Fibroblast of the aortic adventitia (primary cell): ENCODE measurements at places on chromosomes 2 and 18. TPM values are rescaled to one million over a fixed set of nuclear protein-coding genes. Genes with fewer than 3 reads are reported as not detected.

GRCh38 chr2:6724605-6725140 lies 141.0 kb downstream of the CMPK2 start:
- no peak for DNase-seq

DNA sequence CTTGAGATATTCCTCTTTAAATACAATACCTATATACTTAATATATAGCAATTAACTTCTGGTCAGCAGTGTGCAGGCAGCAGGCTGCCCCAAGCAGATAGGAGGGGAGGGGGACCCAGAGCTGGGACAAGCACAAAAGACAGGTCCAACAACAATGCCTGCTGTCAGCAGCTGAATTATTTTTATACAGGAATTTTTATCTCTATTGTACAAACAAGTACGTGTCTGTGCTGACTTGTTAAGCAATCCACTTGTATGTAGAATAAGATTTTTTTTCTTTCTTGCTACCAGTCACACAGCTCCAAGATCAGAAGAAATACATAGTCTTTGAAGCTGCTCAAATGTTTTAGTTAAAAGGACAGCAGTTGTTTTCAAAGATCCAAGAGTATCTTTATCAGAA lies 16.7 kb downstream of the BCL11A start:
- DNase-seq = no peak

DNA sequence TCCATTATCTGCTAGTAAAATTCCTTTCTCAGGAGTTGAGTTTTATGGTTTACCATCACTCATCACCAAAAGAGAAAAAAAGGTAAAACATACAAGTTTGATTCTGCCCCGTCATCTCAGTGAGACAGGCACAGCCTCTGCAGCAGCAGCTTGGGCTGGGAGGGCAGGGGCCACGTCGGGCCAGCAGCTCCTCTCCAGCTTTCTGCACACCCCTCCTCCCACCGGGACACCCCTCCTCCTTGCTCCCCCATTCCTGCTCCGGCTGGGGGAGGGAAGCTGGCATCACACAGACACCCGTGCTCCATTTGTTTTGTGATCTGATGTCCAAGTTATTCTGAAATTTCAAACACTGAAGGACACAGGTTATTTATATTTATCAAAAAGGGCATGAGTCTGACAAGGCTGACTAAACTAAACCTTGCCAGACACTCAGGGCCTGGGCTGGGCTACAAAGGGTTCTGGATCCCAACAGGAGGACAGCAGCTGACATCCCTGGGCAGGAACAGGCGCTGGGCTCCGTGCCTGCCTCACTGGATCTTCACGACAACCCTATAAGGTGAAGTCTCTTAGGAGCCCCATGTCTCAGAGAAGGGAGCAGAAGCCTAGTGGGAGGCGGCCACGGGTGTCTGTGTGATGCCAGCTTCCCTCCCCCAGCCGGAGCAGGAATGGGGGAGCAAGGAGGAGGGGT lies 71.4 kb downstream of the HDAC4 start:
- peak; percentile 25 for DNase-seq

DNA sequence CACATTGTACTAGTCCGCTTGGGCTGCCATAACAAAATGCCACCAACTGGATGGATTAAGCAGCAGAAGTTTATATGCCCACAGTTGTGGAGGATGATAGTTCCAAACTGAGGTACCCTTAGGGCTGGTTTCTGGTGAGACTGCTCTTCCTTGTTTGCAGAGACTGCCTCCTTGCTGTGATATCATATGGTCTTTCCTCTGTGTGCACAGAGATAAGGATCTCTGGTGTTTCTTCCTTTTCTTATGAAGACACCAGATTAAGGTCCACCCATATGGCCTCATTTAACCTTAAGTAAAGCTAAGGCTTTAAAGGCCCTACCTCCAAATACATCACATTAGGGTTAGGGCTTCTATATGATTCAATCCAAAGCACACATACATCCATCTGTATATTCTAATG lies 738.2 kb upstream of the GCFC2 start:
- DNase-seq = no peak

- peak; percentile 58 for DNase-seq
Observed at GRCh38 chr2:207337234-207338219, 171.8 kb upstream of the KLF7 start.

GRCh38 chr2:29218550-29219125 lies 103.4 kb downstream of the CLIP4 start:
- DNase-seq = no peak

- no peak for DNase-seq
Observed at GRCh38 chr2:501130-501529, 176.1 kb downstream of the TMEM18 start.

- no peak for DNase-seq
Observed at GRCh38 chr2:168422584-168422983, 33.5 kb upstream of the CERS6 start.

DNA sequence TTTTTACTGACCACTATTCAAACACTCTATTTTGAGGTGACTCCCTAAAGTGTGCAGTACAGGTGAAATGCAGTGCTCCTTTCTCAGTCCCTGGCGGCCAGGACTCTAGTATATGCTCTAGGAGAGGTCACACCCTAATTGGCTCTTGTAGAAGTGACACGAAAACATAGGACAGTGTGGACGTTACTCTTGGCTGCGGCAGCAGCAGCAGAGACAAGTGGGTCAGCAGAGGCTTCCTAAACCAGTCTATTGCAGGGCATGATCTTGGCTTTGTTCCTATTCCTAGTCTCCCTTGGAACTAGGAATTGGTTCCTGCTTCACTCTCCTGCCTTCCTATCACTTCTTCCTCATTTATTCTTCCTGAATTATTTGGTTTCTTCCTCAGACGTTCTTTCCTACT lies 10.1 kb upstream of the ONECUT2 start:
- DNase-seq = no peak

GRCh38 chr2:170823088-170823897 lies 6.6 kb downstream of the GAD1 start:
- DNase-seq = no peak

- no peak for DNase-seq
Observed at GRCh38 chr18:51881394-51881793, 458.6 kb upstream of the DCC start.

- no peak for DNase-seq
Observed at GRCh38 chr2:127615511-127616166, 30.3 kb upstream of the GPR17 start.

DNA sequence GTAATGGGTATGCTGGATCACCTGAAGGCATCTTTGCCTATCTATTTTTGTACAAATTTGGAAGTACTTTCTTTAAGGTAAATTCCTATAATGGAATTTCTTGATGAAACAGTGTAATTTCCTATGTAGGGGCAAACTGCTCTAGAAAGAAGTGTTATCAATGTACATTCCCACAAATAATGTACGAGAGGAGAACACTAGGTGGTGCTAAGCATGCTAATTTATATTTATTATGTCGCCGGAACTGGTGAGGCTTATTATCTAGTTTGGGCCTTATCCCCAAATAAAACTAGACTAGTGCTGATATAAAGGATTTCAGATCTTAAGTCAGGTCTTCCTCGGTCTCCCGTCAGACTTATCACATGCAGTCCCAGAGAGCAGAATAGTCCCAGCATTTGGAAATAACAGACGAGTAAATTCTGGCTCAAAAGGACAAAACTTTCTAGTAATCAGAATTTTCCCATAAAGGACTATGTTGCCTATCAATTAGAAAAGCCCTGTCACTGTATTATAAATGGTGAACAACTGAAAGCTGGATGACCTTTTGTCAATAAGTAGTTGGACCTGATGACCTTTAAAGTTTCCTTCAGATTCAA lies 86.9 kb upstream of the RBBP8 start:
- DNase-seq = peak; percentile 55

The KLHL41 gene
- total RNA-seq = 1.4 and 2.1 TPM in 2 replicates

The AGXT gene
- total RNA-seq = not detected in 2 replicates

The ANKRD23 gene
- total RNA-seq = 2.3 and 6.0 TPM in 2 replicates

The TCF4 gene
- 105 TPM in 2 replicates for total RNA-seq

The VWA3B gene
- not detected in 2 replicates for total RNA-seq

The TTN gene
- 0.16 and 5.5 TPM in 2 replicates for total RNA-seq

The MOGAT1 gene
- total RNA-seq = not detected in 2 replicates
